ENCODE measurements at places on chromosomes 1 and 21.

GRCh38 chr1:174988539-174988938, 11.2 kb upstream of the CACYBP start:
- no peak for DNase-seq

GRCh38 chr21:45401916-45402900, 2.8 kb upstream of the COL18A1 start:
- DNase-seq, result peak; percentile 44

DNA sequence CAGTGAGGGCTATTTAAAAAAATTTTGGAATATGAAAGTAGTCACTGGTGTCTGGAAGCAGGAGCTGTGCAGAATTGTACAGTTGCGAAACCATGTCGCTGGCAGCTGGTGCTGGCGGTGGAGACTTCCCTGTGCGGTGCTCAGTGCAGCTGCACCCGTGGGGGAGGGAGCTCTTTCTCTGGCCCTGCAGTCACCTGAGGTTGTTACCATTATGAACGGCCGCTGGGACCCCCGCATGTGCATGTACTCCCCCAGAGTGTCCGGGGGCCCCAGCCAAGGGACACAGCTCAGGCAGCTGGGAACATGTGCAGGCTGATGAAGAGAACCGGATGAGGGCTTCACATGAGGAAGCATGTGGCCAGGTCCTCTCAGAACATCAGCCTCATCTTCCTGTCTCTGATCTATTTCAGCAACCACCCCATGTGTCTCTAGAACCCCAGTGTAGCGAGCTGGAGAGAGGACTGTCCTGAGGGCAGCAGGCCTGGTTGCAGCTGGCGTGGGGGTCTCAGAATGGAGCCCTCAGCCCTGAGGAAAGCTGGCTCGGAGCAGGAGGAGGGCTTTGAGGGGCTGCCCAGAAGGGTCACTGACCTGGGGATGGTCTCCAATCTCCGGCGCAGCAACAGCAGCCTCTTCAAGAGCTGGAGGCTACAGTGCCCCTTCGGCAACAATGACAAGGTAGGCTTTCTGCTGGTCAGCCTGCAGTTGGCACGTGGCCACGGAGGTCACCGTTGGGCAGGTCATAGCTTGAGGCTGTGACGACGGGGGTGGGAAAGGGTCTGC, at the start of gene TRPM2:
TRPM2 (plus strand) TSS at position 431 of the 780 bp plus-strand sequence; CDS start at position 511, 80 bp downstream.
- no peak for DNase-seq

DNA sequence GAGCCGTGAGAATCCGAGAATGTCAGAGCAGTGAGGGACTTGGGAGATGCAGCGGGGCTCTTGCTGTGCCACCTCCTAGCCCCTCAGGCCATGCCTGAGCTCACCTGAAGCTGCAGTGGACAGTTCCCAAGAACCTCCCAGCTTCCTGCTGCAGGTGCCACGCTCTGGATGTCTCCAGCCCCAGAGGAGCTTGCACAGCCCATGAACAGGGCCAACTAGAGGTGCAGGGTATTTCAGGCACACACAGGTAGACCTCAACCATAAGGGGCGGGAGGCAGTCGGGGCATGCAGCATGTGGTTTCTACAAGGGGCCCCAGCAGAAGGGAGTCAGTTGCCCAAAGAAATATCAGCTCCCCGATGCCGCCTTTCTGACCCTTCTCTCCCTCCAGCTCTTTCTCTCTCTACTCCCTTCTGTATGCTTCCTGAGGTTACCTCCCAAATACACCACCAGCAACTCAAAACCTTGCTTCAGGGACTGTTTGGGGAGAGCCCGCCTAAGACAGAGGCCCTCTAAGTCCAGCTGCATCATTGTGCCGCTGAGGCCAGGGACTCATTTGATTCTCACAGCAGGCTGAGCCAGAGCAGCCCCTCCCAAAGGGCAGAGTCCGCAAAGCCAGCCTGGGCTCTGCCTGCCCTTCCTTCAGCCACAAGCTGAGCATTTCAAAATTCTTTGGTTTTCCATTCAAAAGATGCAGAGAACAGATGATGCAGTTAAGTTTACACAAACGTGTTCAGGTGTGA, 209.8 kb downstream of the MATN1 start:
- peak; percentile 41 for DNase-seq

- DNase-seq, result no peak
These were observed 831.1 kb upstream of the NCAM2 start for GRCh38 chr21:20167059-20167458.

DNA sequence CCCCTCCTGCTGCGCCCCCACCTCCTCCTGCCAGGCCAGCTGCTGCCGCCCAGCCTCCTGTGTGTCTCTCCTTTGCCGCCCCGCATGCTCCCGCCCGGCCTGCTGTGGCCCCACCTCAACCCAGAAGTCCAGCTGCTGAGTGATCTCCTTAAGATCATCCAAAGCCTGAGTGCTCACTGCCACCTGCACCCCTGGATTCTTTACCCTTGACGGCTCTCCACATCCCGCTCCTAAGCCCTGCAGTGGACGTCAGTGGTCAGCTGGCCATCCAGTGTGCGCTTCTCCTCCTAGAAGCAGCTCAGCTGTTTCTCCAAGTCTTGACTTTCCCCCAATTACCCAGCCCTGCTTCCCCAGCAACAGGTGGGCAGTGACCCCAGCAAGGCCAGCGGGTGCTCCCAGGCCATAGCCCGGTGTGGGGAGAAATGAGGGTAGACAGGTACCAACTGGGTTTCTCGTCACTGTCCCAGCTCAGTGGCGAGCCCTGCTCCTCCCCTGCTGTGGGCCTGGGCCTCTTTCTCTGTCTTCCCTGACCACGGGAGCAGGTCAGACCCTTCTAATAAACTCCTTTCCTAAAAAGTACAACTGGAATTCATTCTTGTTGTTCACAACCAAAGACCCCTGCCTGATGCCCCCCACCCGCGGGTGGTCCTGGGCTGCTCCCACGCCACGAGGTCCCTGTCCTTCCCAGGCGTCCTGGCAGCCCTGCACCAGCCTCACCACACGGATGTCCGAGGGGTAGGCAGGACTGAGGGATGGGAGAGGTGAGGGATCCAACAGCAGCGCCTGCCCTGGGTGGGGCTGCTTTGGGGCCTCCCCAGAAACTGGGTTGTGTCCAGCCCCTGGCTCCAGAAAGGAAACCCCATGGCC, 1.4 kb downstream of the KRTAP10-7 start:
- no peak for DNase-seq

DNA sequence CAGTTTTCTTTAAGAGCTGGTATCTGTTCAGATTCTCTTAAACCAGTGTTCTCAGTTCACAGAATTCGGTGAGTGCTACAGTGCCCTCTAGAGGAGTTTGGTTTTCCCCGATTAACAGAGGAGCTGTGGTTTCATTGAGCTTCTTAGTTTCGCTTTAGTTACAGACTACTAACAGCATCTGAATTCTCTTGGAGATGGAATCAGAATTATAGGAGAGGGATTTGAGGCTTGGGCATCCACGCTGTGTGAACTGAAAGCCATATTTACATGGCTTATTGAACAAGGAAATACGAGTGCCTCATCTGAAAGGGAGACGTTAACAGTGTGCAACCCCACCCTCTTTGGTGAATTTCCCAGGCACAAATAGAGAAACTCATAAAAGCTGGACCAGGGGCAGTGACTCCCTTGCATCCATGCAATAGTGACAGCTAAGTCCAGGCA, 202.0 kb downstream of the USH2A start:
- peak; percentile 78 for DNase-seq
